ENCODE measurements at places on chromosomes 1 and 21.

DNA sequence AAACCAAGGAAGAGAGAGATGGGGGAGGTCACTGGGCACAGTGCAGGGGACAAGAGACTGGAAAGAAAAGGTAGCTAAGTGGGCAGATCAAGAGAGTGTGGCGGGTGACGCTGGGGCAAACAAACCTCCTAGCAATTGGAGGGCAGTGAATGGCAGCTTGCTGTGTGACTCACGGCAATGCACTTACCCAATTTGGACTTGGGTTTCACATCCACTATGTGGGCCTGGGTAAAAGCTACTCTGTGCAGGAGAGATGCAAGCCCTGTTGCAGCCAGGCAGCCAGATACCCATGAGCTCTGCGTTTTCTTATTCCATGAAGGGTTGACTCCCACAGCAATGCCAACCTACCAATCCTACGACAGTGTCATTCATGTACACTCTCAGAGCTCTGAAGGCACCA lies 9.5 kb downstream of the PLXNA2 start:
- DNase-seq = no peak
- peaks cover 14% of the 10 kb centered on the region for H3K27me3 ChIP-seq
- no peak overlapping the region for H3K27ac ChIP-seq
- no peak overlapping the region for H3K4me3 ChIP-seq
- H3K36me3 ChIP-seq = no peaks in the 10 kb centered on the region

DNA sequence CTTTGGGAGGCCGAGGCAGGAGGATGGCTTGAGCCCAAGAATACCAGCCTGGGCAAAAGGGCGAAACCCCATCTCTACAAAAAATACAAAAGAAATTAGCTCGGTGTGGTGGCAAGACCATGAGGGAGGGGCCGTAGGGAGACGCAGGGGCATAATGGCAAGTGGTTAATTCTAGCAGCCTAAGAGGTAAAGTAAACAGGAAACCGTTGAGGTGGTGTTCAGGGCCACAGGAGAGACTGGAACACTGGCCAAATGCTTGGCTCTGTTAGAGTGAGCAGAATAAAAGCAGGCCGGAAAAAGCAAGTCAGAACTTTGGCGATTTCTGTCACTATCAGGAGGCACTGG lies 89.2 kb downstream of the RIPK4 start:
- H3K36me3 ChIP-seq = no peaks in the 10 kb centered on the region
- H3K27me3 ChIP-seq = no peaks in the 10 kb centered on the region
- no peak overlapping the region for H3K4me3 ChIP-seq
- no peaks in the 10 kb centered on the region for H3K4me1 ChIP-seq
- no peak for DNase-seq
- no peak overlapping the region for H3K27ac ChIP-seq

- H3K36me3 ChIP-seq = no peaks in the 10 kb centered on the region
- no peak for DNase-seq
- H3K4me1 ChIP-seq = peaks cover 6% of the 10 kb centered on the region
Measured at GRCh38 chr1:108067884-108068540, 103.0 kb upstream of the VAV3 start.

- no peak overlapping the region for H3K27ac ChIP-seq
- no peaks in the 10 kb centered on the region for H3K27me3 ChIP-seq
- DNase-seq = no peak
- H3K4me3 ChIP-seq = no peak overlapping the region
- peaks cover 40% of the 10 kb centered on the region for H3K36me3 ChIP-seq
Measured at GRCh38 chr1:117466761-117467160, 99.5 kb downstream of the MAN1A2 start.

GRCh38 chr1:26887125-26887524 lies 3.0 kb downstream of the GPN2 start:
- H3K4me1 ChIP-seq = peaks cover 20% of the 10 kb centered on the region
- DNase-seq = no peak
- H3K36me3 ChIP-seq = peaks cover 57% of the 10 kb centered on the region
- H3K27ac ChIP-seq = no peak overlapping the region
- no peak overlapping the region for H3K4me3 ChIP-seq

Measured in CD4-positive, CD25-positive, alpha-beta regulatory T cell (primary cell).